ENCODE measurements at places on chromosomes 1 and 21.

DNA sequence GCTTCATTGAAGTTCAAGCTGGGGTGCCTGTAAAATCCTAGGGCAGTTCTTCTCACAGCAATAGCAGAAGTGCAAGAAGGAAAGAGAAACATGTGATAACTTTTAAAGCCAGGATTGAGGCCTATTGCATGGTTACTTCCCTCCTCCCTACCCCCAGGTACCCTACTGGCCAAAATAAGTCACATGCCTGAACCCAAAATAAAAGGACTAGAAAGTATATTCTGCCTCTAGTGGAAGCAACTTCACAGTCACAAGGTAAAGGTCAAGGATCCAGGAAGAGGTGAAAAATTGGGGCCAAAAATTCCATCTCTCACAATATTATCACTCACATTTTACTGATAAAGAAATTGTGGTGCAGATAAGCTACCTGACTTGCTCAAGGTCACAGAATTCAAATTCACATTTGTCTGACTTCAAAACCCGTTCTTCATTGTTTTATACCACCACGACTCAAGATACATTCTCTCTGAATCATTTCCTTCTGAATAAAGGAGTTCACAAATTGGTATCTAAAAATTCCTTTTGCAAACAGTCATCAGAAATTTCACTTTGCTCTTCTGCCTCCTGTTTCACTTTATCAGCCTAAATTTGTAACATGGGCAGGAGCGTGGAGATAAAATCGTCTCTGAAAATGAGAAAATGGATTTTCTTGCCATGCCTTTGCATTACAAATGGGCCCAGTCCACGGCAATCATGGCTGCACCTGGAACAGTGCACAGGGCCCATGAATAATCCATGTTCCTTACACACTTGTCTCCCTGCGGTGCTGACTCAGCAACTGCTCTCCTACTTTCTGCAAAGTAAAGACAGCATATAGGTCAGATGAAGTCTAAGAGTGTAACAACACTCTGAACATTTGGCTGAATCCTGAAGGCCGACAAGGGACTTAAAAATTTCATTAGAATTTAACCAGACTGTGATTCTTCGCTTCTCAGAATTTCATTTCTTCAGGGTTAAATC lies 485.3 kb upstream of the NFIA start:
- DNase-seq, result no peak

- DNase-seq, result no peak
These were observed 8.3 kb upstream of the MAP3K21 start for GRCh38 chr1:233319272-233319671.

DNA sequence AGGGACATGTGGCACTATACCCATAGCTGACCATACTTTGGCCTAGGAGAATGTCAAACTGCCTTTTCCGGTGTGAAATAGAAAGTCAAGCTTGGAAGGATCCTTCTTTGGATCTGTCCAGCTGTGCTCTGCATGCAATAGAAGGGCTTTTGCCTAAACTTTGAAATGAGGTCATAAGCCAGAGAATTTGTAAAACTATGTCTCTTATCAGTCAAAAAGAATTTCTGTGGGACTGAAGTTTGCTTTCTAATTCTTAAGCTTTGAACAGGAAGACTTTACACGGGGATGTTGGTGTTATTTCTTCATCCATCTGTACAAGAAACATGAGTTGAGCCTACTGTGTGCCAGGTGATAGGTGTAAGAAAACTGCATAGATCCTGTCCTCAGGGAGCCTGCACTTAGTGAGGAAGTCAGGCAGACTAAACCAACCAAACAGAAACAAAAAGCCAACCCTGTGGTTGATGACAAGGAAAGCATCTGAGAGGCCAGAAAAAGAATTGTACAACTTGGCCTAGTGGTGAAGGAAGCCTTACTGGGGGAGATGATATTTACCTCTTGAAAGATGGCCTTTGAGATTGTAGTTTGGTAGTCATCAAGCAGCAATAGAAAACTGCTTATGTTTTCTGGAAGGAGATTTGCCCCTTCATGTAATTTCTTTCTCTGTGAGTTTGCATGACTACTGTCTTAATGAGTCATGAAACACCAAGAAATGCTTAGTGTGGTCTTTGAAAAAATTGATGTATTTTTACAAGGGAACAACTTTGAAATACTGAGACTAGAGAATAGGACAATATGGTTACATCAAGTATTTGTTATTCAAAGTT lies 24.8 kb downstream of the TGFB2 start:
- no peak for DNase-seq

DNA sequence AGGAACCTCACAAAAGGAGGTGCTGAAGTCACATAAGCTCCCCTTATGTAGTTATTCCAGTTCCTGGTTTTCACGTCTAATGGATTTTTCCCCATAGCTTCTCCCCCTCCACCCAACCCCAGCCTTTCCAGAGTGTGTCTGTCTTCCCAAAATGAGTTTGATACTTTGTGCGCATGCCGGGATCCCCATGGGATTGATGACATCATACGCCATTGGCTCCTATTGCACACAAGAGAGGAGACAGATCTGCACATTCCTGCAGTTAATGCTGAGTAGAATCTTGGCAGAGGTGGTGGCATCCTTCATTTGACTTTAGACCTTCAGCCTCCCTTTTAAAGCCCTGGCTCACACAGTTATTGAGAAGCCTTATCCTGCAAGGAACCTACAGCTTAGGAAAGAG lies 71.4 kb downstream of the DDR2 start:
- no peak for DNase-seq

DNA sequence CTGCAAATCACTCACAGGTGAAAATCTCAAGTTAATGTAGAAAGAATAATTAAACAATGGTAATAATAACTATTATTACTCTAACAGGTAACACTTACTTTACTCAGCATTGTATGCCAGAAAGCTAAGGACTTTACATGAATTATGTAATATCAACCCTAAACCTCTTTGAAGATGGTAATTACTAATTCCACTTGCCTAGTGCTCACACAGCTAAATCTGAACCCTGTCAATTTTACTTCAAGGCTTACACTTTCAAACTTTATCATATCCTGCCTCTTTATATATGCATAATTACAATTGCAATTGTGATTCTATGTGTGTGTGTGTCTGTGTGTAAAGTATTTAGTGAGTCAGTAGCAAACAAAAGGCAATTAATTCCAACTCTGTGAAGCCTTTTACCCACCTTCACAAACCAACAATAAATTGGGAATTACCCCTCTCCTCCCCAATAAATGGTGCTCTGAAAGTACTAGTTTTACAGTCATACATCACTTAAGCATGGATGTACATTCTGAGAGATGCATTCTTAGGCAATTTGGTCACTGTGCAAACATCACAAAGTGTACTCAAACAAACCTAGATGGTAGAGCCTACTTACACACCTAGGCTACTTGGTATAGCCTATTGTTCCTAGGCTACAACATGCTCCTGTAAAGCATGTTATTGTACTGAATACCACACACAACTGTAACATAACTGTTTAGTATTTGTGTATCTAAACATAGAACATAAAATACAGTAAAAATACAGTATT lies 5.9 kb downstream of the ZNF644 start:
- DNase-seq, result no peak

- no peak for DNase-seq
These were observed 159.7 kb upstream of the NRIP1 start for GRCh38 chr21:15224346-15225086.

- no peak for DNase-seq
These were observed 46.3 kb downstream of the DAB1 start for GRCh38 chr1:57377339-57378139.

- no peak for DNase-seq
These were observed 34.7 kb downstream of the CRB1 start for GRCh38 chr1:197302775-197303174.

- no peak for DNase-seq
These were observed 205.0 kb downstream of the KCTD3 start for GRCh38 chr1:215772151-215772550.

DNA sequence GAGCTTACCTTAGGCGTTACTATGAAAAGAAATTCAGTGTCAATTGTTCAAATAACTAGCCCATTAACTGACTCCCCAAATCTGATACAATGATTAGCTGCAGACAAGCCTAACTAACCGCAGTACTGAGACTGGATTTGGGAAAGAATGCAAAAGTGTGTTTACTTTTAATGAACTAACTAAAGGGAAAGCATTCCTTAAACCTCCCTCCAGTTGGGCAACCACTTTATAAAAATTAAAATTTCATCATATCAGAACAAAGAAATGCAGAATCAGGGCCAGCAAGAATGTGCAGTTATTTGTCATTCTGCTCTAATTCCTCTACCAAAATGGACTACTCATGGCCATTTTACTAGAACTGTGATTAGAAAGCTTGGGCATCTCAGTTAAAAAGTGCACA lies 11.7 kb upstream of the NR5A2 start:
- DNase-seq, result no peak

GRCh38 chr1:182625719-182626504 lies 21.7 kb upstream of the RGS16 start:
- DNase-seq, result no peak
